ENCODE measurements at places on chromosomes 2 and 18.

GRCh38 chr2:32678825-32679224 is 51.0 kb downstream of the TTC27 start:
- DNase-seq = no peak

DNA sequence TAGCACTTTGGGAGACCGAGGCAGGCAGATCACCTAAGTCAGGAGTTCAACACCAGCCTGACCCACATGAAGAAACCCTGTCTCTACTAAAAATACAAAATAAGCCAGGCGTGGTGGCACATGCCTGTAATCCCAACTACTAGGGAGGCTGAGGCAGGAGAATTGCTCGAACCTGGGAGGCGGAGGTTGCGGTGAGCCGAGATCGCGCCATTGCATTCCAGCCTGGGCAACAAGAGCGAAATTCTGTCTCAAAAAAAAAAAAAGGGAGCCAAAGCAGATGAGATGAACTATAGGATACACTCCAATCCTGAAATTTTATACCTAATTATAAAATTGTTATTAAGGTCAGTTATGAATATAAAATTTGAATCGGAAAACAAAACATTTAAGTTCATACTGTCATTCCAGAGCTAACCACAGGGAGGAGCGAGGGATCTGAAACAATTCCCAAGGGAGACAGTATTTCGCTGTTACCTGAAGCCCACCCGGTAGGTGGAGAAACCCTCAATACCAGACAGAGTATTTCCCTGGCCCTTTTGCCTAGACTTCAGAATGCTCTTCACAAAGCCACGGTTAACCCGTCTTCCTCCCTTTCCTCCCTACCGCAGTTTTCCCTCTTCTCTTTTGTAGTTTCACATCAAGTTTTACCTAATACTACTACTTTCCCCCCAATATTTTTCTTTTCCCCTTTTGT is 1.4 kb downstream of the PPM1G start:
- no peak for DNase-seq

DNA sequence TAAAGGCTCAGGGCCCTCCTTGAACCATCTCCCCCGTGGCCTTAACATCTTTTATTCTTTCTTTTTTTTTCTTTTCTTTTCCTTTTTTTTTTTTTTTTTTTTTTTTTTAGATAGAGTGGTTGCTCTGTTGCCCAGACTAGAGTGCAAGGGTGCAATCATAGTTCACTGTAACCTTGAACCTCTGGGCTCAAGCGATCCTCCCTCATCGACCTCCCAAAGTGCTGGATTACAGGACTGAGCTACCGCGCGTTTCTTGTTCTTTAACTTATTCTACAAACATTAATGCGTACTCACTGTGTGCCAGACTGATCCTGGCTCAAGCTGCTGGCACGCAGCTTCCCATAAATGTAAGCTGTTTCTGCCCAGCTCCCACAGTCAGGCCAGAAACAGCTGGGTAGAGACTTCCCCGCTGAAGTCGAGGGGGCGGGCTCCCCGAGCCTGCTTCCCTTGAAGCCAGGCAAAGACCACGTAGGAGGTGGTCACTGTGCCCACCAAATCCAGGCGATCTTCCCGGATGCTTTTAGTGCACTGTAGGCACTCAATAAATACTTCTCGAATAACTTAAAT is 29.2 kb upstream of the ATP6V1B1 start:
- DNase-seq = no peak

GRCh38 chr18:36601316-36601715 is 227.5 kb downstream of the TPGS2 start:
- no peak for DNase-seq

DNA sequence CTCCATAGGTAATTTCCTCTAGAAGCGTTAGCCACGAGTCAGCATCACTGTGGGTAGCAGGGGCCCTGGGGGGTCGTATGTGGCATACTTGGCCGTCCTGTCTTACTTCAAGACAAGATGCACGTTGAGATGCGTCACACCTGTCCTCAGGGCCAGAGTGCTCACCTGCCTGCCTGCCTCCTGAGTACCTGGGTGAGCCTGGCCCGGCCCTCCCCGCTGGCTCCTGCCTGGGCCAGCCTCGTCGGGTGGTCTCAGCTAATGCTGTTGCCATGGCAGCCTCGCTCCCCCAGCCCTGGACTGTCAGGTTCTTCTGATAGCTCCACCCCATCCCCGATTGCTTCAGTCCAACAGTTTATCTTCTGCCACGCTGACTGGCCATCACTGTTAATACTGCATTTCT is 232.4 kb downstream of the GBX2 start:
- DNase-seq = no peak

- DNase-seq = peak; percentile 56
These were observed 336.2 kb downstream of the ZEB2 start for GRCh38 chr2:144183727-144184126.

DNA sequence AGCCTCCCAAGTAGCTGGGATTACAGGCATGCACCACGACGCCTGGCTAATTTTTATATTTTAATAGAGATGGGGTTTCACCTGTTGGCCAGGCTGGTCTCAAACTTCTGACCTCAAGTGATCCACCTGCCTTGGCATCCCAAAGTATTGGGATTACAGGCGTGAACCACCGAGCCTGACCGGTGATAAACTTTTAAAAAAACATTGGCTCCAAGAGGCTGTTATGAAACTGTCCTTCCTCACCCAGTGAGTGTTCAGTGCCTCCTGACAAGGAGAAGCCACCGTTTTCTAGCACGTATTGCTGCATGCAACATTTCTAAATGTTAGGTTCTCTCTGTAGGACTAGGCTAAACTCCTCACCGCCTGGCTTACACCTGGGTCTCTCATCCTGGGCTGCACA is 63.3 kb downstream of the EDAR start:
- no peak for DNase-seq

GRCh38 chr2:210577263-210578071 is 21.1 kb downstream of the CPS1 start:
- DNase-seq = no peak

- no peak for DNase-seq
These were observed 60.2 kb downstream of the EHD3 start for GRCh38 chr2:31294196-31294595.

GRCh38 chr2:220887271-220887870 is 684.7 kb downstream of the EPHA4 start:
- no peak for DNase-seq

DNA sequence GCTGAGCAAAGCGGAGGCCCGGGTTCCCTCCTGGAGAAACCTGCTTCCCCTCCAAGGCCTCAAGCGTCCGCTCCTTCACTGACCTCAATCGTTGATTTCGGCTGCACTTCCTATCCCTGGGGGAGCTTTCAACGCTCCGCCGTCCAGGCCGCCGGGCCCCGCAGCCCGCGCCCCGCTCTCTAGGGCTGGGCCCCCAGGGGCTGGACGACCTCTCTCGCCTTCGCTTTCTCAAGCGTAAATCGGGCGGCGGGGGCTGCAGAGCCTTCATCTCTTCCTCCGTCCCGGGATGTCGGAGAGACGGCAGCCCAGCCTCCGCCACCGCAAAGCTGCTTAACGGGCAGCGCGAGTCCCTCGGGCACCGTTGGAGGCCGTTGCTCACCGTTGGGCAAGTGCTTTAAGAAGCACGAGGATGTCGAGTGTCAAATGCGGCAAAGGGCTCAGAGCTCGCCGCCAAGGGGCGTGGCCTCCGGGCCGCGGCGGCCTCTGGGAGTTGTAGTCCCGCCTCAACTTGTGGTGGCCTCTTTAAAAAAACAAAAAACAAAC is 8.5 kb downstream of the HES6 start:
- DNase-seq = peak; percentile 78

- DNase-seq = no peak
These were observed 266.9 kb upstream of the DSEL start for GRCh38 chr18:67783196-67783946.

DNA sequence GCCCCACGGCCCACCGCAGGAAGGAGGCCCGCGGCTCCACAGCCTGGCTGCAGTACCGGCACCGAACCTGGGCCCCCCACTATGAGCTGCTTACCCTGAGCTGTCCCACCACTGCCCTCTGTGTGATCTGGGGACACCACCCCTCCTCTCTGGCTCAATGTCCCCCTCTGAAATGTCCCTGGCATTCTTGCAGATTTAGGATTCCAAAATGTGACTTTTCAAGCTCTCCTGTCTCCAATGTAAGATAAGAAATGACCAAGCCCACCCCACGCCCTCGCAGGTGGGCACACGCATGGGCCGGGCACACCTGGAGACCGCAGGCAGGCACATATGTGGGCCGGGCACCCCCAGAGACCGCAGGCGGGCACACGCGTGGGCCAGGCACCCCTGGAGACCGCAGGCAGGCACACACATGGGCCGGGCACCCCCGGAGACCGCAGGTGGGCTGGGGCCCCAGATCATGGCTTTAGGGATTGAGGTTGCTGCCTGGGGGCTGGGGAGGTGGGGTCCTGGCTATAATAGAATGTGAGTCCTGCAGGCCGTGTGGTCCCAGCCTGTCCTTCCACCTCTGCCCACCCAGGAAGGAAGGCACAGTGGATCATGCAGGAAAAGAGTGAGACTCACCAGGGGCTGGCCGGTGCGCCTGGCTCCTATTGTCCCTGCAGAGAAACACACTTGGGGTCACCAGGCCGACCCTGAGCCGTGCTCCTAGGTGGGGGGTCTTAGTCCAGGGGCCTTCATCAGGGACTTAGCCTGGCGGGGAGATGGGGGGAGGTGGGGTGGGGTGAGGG is 7.2 kb downstream of the PDCD1 start:
- no peak for DNase-seq

- no peak for DNase-seq
These were observed 783.1 kb upstream of the LRRTM1 start for GRCh38 chr2:81087646-81088045.

- no peak for DNase-seq
These were observed 630.6 kb upstream of the ZNF804A start for GRCh38 chr2:183967756-183968155.

DNA sequence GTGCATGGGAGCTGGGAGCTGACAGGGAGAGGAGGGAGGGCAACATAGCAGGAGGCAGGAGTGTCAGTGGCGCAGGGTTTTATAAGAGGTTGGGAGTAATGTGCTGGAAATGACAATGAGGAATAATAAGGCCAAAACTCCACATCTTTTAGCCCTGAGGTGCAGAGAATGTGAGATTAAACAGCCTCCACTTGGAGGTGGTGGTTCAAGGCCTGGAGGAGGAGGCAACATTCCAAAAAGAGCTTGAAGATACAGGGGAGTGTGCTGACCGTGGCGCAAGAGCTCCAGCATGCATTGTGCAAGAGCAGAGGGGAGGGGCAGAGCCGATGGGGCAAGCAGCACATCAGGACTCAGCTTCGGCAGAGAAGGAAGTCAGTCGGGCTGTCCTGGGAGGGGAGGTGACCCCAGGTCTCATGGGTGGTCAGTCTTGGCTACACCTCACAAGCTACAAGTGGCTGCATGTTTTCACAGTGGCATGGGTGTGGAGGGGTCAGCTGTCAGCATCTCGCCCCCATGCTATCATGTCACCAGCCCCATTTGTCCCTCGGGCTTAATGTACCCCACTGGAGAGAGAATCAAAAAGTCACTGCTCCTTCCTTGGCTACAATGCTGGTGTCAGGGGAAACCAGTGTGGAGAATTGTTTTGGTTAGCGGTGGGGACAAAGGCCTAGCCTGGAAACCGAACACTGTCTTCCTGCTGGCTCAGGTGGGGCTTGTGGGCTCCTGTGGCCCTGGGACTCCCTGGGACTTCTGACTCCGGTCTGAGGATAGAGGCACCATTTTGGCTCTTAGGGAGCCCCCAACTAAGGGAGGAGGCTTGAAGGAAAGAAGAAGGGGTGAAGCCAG is 208.0 kb downstream of the ZFP36L2 start:
- no peak for DNase-seq

- no peak for DNase-seq
These were observed 786.6 kb upstream of the ID2 start for GRCh38 chr2:7895289-7895688.

GRCh38 chr2:7233126-7233525 is 315.9 kb downstream of the RNF144A start:
- DNase-seq = no peak

DNA sequence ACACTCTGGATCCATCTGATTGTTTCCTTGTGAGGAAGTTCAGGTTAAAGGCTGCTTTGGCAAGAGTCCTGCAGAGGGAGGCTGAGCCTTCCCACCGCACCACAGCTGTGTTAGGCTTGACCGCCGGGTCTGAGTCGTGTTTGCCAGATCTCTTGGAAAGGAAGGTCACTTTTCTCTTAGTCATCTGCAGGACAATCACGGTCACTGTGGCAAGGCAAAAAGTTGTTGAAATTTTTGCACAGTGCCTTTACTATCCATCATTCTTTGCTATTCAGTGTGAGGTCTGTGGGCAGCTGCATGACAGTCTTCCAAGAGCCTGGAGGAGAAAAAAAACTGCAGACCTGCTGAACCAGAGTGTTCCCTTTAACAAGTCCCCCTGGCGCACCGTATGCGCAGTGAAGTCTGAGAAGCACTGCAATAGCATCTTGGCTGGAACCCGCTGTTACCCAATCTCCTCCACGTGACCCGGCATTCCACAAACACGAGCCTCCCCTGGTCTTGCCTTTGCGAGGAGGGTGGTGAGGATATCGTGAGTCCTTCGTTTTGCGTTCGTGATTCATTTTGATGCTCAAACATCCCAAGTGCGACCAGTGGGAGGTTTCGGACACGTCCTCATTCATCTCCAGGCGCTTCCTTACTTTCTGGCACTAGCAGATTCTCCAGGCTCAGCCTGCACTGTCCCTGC is 23.0 kb downstream of the BIN1 start:
- DNase-seq = no peak

- DNase-seq = no peak
These were observed 257.9 kb downstream of the BCL11A start for GRCh38 chr2:60295636-60295962.

DNA sequence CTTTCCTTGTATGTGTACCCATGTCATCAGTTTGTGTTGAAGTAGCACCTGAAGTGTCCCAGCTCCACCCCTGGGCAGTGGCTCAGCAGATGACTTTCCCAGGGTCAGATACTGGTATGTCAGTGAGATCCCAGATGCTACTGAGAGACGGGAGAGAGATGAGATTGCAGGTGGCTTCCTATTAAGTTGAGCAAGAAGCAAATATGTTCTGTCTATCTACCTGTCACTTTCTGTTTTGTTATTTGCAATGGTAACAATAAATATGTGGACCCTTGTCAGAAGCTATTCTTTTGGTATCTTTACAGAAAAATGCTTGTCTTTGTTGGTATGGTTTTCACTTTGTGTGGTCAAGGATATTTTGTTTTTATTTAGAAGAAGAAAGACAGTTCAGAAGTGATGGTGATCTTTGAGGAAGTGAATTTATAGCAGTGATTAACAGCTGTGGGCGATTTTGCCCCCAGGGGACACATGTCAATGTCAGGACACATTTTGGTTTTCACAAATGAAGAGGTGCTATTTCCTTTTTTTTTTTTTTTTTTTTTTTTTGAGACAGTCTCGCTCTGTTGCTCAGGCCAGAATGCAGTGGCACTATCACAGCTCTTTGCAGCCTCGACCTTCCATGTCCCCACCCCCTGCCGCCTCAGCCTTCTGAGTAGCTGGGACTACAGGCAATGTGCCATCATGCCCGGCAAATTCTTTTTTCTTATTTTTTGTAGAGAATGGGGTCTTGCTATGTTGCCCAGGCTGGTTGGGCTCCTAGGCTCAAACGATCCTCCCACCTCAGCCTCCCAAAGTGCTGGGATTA is 21.4 kb downstream of the MGAT5 start:
- DNase-seq = no peak

GRCh38 chr2:221753401-221753800 is 181.3 kb upstream of the EPHA4 start:
- no peak for DNase-seq
